ENCODE measurements at places on chromosomes 5 and 9.

- DNase-seq = no peak
Observed at GRCh38 chr5:140181525-140181924, 6.5 kb downstream of the CYSTM1 start.

DNA sequence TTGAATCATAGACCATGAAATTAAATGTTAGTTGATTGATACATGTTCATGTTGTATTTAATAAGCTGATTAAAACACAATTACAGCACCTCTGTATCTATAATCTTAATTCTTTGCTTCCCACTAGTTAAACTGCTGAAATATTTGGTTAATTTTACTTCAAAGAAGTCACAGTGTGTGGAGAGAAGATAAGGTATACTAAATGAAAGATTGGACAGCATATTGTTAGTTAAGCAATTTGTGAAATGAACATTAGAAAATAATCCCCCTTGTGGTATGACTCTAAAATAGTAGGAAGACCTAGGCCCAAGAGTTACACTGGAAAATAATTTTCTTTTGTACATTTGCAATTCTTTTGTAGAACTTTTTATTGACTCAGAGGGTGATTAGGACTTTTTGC is 30.3 kb downstream of the MAN2A1 start:
- DNase-seq = no peak

- no peak for DNase-seq
Observed at GRCh38 chr5:150567031-150567717, 59.2 kb downstream of the NDST1 start.

DNA sequence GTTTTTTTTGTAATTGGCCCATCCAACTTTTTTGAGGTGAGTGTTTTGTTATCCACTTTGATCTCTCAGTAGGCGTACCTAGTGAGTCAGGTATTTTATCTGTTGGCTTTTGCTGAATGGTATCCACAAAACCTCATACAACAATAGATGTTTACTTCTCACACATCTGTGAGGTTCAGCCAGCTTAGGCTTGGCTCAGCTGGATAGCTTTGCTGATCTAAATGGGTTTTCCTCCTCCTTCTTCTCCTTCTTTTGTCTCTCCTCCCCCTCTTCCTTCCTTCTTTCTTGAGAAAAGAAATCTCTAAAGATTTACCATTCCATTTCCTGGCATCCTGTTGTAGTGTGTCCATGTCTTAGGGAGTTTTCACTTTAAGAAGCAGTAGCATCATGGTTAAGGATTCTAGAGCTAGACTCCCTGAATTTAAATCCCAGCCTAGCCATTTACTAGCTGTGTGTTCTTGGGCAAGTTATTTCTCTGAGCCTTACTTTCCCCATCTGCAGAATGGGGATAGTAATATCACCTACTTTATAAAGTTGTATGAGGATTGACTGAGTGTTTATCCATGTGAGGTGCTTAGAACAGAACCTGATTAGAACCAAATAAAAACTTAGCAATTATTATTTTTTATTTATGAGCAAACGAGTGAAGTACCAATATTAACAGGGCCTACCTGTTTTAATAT is 126.3 kb downstream of the ARHGAP26 start:
- no peak for DNase-seq

DNA sequence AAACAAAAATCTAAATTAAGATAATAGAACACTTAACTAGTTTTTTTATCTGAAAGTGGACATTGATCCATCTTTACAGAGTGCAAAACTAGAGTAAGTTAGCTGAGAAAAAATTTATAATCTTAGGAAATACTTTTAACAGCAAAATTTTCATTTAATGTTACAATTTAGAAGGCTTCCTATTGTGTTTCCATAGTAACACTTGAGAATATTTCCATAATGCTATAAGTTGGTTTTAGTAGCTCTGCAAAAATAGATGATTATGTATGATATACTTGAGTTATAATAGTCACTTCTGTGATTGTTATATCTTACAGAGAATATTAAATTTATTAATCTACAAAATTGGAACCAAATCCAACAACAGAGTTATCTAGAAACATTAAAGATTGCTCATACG is 78.6 kb downstream of the MTREX start:
- DNase-seq = no peak

DNA sequence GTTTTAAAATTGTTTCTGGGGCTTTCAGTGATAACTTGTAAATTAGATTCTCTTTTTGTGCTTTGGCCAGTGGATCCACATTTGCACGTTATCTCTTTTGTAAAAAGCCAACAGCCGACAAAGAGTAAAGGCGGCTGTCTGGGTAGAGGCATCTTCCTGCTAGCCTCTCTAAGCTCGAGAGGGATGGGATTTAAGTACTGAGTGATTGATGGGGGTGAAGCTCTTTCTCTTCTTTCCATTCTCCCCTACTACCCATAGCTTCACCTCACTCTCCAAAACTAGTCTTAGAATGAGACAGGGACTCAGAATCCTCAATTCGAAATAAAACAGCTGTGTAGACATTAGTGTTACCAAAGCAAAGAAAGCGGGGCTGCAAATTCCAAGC is 3.4 kb downstream of the PBX3 start:
- no peak for DNase-seq

GRCh38 chr9:137176302-137177182 is 4.7 kb upstream of the TMEM210 start:
- DNase-seq = peak; percentile 15

DNA sequence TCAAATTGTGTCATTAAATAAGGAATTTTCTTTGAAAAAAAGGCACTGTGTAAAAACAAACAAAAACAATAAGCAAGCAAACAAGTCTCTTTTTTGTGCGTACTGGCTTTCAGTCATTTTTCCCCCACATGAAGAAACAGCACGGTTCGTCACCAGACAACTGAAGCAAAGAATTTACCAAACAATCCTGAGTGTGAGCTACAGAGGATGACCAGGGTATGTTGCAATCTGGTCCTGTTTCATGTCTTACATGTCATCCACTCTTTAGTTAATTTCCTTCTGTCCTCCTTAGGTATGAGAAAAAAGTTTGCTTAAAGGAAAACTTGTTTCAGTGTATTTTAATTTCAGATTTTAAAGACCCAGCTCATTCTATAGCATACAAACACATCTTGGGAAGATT is 1080.7 kb upstream of the NUDT12 start:
- DNase-seq = no peak

DNA sequence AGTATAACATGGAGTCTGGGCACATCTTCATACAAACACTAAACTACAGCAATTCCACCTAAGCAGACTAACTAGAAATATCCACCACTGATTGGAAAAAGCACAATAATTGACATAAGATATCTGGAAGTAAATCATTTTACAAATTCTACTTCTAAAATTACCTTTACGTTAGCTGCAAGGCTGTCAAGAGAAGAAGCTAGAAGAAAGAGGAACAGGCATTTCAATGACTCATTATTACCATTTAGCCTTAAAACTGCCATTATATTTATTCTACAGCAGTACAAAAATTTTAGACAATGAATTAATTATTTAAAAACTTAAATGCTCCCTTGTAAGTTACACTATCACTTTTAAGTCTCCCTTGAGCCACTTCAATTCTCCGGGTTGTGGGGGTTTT is 43.4 kb upstream of the PLPP6 start:
- no peak for DNase-seq

DNA sequence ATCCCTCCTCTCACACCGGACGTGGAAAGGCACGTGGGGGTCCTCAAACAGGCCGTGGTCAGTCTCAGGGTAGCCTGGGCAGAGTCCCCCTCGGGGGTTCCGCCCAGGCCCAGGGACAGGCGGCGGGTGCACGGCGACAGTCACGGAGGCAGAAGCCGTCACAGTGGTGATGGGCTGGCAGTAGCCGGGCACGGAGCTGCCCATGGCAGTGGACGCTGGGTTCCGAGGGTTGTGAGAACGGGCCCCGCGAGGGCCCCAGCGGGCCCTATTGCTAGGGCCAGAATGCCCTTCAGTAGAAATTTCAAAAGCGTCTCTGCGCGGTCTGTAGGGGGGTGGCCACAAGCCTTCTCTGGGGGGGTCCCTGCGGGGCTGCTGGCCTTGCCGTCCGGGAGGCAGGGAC is 69.8 kb downstream of the PTCH1 start:
- no peak for DNase-seq

- DNase-seq = no peak
Observed at GRCh38 chr5:68348447-68349222, 133.1 kb downstream of the PIK3R1 start.

- no peak for DNase-seq
Observed at GRCh38 chr5:42629284-42629683, 127.3 kb upstream of the CCDC152 start.

DNA sequence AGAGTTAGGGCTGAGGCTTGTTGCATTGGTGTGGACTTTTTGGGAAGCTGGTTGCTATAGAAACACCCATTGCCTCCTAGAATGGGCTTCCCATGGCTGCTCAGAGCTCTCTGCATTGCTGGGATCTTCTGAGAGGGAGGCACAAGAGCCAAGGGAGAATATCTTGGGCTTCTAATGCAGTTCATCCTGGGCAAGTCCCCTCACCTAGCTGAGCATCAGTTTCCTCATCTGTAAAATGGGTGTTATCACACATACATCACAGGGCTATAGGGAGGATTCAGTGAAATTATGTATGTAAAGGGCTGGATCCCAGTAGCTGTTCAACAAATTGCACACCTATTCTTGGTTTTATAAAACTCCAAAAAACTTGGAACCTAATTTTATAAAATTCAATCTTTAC is 106.1 kb upstream of the ALDH1B1 start:
- DNase-seq = no peak

GRCh38 chr5:142959683-142960657 is 189.8 kb downstream of the ARHGAP26 start:
- no peak for DNase-seq

- no peak for DNase-seq
Observed at GRCh38 chr9:74867483-74867882, 20.2 kb downstream of the TRPM6 start.

DNA sequence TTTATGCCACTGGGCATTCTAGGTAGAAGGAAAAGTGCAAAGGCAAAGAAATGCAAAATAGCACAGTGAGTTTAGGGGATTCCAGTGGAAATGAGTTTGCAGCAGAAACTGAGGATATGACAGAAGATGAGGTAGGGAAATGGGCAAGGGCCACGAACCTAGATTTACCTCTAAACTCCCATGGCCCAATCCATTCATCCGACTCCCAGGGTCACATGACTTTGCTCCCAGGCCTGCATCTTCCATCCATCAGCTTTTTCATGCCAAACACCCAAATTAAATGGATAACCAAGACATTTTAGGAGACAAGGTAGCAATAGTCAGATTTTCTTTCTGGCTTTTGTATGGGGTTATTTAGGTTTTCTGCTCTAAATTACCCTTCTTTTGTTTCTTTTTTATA is 22.2 kb upstream of the FABP6 start:
- no peak for DNase-seq

DNA sequence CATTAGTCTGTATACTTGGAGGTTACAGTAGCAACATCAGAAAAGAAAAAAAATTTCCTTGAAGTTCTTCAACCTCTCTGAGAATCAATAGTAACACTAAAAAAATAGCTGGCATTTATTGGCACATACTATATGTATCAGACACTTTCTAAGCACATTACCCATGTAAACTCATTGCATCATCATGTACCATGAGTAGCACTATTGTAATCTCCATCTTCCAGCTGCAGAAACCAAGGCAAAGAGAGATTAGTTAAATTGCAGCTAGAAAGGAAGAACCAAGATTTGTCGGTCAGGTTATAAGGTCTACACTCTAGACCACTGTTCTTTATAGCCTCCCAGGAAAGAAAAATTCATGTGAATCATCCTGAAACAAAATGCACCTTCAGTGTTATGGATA is 31.4 kb upstream of the RAB3C start:
- DNase-seq = no peak

DNA sequence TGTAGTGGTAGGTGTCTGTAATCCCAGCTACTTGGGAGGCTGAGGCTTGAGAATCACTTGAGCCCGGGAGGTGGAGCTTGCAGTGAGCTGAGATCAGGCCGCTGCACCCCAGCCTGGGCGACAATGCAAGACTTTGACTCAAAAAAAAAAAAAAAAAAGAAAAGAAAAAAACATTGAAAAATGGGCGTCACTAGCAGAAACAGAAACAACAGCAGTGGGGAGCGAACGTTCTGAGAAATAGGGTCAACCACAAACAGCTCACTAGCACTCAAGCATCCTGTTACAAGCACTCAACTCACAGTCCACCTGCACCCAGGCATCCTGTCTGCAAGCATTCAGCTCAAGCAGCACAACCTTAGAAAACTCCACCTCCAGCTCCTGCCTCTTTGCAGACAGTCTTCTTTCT is 17.2 kb downstream of the TRIM14 start:
- no peak for DNase-seq

GRCh38 chr9:20356403-20357036 is 265.8 kb downstream of the MLLT3 start:
- DNase-seq = no peak

DNA sequence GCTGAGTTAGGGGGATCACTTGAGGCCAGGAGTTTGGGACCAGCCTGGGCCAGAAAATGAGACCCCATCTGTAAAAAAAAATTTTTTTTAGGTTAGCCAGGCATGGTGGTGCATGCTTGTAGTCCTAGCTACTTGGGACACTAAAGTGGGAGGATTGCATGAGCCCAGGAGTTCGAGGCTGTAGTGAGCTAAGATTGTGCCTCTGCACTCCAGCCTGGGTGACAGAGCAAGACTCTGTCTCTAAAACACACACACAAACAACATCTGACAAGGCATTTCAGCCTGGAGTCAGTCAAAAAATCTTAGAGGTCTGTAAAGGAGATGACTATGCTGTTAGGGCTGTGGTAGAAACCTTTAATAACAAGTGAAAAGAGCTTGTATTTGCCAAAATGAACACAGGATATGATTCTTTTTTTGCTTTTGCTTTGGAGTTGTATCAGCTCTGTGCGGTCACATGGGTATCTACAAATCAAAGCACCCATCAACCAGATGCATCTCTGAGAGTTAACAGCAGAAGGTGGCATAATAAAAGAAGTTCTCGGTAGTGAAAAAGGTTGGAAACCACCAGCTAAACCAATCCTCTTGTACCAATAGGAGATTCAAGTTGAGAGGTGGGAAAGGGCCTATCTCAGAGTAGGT is 3.6 kb upstream of the PSMD5 start:
- DNase-seq = no peak

DNA sequence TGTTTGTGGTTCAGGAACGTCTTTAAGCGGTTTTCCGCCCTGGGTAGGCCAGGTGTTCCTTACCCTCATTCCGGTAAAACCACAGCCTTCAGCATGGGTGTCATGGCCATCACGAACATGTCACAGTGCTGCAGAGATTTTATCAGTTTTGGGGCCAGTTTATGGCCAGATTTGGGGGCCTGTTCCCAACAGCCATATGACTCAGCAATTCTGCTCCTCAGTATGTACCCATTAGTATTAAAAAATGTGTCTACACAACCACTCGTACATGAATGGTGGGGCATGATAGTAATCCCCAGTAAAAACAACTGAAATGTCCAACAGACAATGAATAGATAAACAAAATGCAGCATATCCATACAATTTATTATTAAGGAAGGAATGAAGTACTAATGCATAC is 51.9 kb upstream of the TTC23L start:
- no peak for DNase-seq
